ENCODE measurements at places on chromosomes 4 and X.

GRCh38 chr4:111997785-111998184 is 147.5 kb upstream of the FAM241A start:
- DNase-seq, result no peak

GRCh38 chr4:27684610-27685011 is 824.0 kb downstream of the STIM2 start:
- peak; percentile 61 for DNase-seq

- no peak for DNase-seq
These were observed 39.8 kb downstream of the RAB33A start for GRCh38 chrX:130211415-130212186.

DNA sequence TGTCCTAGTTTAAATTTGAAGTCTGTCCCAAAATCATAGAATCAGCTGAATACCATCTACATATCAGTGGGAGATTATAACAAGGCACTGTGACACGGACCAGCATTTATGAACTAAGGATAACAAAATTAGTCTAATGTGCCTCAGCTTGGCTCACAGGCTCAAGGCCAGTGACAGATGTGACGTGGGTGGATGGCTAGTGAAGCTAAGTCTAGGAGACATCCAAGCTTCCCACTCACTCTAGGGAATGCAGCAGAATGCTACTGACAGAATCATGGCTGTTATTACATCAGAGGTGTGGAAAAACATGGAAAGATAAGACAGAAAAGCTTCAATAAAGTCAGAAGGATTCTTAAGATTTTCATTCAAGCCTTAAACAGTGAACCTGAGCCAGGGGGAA is 329.9 kb downstream of the NAF1 start:
- DNase-seq, result no peak

DNA sequence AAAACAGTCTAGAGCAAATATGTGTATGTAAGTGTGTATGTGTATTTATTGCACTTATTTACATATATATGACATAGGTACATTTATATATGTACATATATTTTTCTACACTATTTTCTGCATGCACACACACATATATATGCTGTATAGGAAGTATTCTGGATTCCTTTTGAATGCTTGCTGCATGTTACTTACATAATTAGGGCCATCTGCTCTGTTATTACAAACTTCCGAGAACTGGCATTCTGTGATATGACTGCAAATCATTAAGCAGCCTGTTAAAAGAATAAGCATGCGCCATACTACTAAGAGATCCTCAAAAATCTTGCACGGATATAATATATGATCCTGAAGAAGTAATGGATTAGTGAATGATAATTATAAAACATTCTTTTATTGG is 1157.6 kb upstream of the TENM3 start:
- no peak for DNase-seq

GRCh38 chr4:23759066-23759465 is 130.8 kb downstream of the PPARGC1A start:
- DNase-seq, result no peak

DNA sequence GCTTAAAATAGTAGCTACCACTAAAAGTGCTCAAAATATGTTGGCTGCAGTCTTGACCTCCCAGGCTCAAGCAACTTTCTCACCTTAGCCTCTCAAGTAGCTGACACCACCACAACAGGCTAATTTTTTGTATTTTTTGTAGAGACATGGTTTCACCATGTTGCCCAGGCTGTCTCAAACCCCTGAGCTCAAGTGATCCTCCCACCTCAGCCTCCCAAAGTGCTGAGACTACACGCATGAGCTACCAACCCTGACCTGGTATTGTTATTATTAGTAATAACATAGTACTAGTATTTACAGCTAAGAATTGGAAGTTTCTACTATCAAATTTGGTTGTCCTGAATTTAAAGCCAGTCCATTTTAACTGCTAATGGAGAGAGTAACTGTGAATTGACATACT is 18.0 kb downstream of the STAP1 start:
- DNase-seq, result no peak

GRCh38 chr4:140255927-140256326 is 101.9 kb upstream of the MAML3 start:
- no peak for DNase-seq

DNA sequence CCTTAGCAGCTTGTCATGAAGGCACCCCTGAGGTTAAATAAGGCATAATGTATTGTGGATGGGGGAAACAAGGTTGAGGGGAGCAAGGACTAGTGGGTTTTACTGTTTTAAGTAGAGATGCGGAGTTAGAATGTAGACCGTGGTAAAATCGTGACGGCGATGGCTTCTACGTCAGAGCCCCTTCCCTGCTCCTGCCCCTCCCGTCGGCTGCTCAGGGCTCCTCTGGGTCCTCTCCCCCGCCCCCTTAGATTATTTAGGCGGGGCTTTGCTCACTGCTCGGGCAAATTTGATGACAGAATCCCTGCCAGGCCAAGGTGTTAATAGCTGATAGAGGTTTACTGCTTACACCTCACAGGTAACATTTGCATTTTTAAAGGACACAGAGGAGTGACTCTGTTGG is 2.3 kb downstream of the FRMPD3 start:
- no peak for DNase-seq

DNA sequence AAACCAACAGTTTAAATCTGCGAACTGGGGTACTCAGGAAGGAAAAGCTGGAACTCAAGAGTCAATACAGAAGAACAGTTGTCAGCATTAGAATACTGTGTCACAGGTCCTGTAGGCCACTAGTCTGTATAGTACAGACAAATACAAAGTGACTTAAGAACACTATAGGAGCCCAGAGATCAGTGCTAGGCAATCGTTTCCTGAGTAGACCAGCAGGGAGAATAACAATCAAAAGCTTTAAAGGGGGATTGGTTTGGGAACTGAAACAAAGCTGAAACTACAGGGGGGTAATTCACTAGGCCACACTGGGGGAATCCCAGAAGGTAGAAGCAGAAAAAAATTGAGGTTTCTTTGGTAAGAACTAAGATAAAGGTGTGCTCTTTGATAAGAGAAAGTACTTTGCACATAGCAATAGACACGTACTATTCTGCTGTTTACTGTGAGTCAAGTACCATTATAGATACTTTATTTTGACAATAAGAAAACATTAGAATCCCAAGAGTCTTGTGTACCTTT is 339.7 kb downstream of the PCDH19 start:
- DNase-seq, result no peak

- peak; percentile 93 for DNase-seq
These were observed 65.1 kb downstream of the ENPEP start for GRCh38 chr4:110540982-110541451.

- no peak for DNase-seq
These were observed 15.6 kb downstream of the GTPBP6 start for GRCh38 chrX:302975-303374.

- no peak for DNase-seq
These were observed 28.0 kb upstream of the AMBN start for GRCh38 chr4:70564033-70564432.

DNA sequence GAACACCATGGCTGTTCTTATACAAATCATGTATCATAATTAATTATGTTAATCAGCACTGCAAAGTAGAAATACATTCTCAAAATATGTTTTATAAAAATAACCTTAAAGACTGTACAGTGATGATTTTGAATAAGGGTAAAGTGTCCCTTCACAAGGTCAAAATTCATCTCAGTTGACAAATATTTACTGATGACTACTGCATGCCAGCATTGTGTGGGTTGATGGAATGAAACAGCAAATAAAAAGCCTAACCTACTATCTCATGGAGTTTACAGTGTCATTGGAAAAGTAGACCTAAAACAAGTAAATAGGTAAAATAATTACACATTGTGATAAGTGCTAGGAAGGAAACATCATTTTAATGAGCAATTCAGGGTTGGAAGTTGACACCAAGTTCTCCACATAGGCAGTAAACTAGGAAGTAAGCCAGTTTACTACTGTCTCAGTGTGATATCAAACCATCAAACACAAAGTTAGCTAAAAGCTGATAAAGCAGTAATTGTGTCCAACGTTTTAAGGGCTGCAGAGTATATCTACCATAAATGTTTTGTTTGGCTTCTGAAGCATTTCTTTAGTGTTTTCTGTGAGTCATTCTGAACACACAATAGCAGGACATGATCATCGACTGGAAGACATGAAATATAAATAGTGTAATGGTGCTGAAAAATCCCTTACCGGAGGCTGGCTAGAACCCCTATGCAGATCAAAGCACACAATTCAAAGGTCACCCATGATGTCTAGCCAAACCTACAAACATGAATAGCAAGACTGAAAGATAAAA is 221.8 kb downstream of the DACH2 start:
- DNase-seq, result no peak

DNA sequence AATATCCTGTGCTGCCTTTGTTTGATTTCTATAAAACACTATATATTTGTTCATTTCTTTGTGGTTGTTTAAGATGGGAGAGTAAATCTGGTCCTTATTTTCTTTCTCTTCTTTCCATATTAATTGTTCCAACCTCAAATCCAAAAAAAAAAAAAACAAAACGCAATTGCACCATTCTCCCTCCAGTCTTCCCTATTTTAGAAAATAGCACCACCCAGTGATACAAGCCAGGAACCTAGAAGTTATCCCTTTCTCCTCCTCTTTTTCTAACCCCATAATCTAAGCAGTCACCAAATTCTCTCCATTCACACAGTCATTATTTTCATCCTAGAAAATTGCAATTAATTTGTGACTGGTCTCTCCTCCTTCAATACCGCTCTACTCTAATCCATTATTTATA is 107.8 kb downstream of the GABRA3 start:
- peak; percentile 1 for DNase-seq

GRCh38 chr4:93199492-93199891 is 629.1 kb upstream of the ATOH1 start:
- DNase-seq, result peak; percentile 36

DNA sequence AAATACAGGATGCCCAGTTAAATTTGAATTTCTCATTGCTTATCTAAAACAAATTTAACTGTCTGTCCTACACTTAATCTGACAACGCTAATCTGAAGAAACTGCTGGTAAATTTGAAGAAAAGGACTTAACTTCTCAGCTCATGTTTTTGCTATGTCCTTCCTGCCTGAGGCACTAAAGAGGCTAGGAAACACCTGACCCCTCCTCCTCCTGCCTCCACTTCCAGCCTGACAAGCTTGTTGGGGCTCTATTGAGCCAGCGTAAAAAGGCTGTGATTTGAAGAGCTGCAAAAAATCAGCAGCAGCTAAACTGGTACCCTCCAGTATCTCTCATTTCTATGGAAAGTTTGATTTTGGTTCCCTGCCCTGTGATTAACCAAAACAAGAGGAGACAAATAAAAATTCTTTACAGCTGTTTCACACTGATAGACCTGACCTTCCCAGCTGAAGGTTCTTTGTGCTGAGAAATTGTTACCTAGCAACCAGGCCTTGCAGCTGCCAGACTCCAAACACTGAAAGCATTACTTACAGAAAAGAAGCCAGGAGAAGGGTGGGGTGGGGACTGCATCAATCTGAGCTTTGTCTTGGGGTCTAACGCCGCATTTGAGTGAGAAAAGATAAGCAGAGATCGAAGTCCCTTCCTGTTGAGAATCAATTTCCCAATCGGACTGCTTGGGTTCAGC is 35.0 kb downstream of the DCX start:
- DNase-seq, result no peak

DNA sequence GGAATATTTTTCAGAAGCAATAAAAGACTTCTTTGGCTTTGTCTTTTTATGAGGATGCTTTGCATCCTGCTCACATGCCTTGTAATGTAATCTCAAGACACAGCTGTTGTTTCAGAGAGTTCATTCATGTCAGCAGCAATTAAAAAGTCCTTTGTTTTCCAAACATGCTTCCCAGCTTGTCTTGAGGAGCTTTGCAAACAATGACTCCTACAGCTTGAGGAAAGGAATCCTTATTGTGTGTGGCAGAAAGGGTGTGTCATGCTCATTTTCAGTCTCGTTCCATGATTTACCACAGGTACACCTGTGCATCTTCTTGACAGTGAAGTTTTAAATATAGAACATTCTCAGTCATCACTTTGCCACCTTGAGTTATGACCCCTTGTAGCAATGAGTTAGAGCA is 139.2 kb upstream of the AADAT start:
- no peak for DNase-seq

- DNase-seq, result no peak
These were observed 1881.7 kb downstream of the ARAP2 start for GRCh38 chr4:34362654-34363053.

DNA sequence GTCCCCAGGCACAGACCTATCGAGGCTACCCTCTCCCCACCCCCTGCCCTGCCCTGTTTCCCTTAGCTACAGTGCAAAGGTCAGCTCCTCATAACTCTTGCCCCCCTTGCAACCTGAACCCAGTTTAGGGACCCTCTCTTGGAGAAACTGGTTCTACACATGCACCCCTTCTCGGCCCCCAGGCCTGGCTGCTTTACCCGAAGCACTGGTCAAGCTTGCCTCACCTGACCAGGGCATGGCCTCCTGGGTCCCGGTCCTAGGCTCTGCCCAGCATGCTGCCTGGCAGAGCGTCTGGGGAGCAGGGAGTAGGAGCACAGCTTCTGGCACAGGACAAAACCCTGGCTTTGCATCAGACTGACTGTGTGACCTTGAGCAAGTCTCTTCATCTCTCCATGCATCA is 28.0 kb downstream of the ZNF185 start:
- DNase-seq, result no peak

- DNase-seq, result no peak
These were observed 138.7 kb downstream of the AFAP1 start for GRCh38 chr4:7801001-7801400.

GRCh38 chr4:121308328-121308663 is 72.5 kb downstream of the QRFPR start:
- no peak for DNase-seq
